Cardiac septum (tissue), 1 donor: ENCODE measurements at places on chromosomes 12 and 14. TPM values are rescaled to one million over a fixed set of nuclear protein-coding genes. Genes with fewer than 3 reads are reported as not detected.

DNA sequence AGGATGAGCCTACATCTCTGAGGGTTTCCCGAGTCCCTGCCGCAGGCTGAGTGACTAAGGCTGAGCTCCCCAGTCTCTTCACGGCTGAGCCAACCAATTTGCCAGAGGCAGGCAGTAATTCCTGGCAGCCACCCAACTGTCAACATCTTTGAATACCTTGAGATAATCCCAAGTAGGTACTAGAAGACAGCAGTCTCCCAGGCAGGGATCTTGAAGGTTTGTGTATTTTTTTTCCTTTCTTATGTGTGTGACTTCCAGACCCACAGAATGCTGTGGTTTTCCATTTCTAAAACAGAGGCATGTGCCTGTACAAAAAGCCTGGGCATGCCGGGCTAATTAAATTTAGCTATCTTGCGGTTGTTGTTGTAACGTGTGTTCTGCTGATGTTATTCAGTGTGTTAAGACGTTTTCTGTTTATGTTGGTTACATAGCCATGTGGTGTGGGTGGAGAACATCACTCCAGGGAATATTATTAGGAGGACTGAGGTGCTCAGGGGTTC lies 155.5 kb downstream of the ANO2 start:
- no peak for DNase-seq

- DNase-seq: no peak
These were observed 182.0 kb downstream of the DICER1 start for GRCh38 chr14:94975366-94975765.

GRCh38 chr12:71183846-71184245 lies 26.0 kb upstream of the TSPAN8 start:
- no peak for DNase-seq

- peak; percentile 43 for DNase-seq
These were observed 227.0 kb downstream of the ANO2 start for GRCh38 chr12:5718073-5718472.

GRCh38 chr12:121000530-121000929 lies 15.8 kb downstream of the C12orf43 start:
- no peak for DNase-seq

Gene ACIN1
- 72.4 TPM for total RNA-seq

DNA sequence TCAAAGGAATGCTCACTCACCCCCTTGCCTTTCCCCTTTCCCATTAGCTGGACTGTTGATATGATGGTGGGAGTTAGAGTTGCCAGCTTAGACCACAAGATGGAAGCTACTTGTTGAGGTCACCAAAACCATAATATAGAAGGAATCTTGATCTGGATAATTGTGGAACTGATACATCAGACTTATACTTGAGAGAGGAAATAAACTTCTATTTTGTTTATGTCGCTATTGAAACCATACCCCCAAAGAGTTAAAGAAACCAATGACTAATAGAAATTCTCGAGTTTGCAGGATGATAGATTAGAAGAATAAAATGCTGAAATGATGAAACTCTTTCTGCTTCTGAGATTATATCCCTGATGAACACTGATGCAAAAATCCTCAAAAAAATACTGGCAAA lies 37.9 kb downstream of the TDG start:
- DNase-seq: no peak

Gene CRACR2A
- 2.3 TPM for total RNA-seq

GRCh38 chr12:117111386-117111785 lies 12.2 kb upstream of the TESC start:
- no peak for DNase-seq

DNA sequence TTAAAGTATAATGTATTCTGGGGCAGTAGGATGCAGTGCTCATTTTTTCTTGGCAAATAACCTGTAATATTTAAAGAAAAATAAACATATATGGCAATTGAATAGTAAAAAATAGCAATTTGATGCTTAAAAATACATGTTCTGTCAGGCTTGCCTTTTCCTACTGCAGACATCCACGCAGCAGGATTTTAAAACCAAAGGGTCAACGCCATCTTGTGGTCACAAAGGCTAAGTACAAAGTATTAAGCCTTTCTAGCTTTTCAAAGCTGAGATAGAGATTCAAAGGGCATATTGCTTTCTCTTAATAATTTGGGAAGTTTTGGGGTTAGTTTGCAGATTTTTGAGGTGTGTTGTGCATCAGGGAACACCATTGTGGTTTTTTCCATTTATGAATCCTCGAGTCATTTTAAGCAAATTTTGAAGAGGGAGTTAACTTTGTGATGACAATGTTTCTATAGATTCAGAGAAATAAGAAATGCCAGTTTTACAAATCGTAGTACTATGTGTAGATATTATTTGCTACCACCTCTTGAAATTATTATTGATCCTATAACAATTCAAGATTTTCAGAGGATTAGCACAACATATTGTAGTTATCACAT lies 4.7 kb upstream of the CCER1 start:
- no peak for DNase-seq

GRCh38 chr12:6570264-6570887 lies 2.3 kb upstream of the NOP2 start:
- DNase-seq: no peak

DNA sequence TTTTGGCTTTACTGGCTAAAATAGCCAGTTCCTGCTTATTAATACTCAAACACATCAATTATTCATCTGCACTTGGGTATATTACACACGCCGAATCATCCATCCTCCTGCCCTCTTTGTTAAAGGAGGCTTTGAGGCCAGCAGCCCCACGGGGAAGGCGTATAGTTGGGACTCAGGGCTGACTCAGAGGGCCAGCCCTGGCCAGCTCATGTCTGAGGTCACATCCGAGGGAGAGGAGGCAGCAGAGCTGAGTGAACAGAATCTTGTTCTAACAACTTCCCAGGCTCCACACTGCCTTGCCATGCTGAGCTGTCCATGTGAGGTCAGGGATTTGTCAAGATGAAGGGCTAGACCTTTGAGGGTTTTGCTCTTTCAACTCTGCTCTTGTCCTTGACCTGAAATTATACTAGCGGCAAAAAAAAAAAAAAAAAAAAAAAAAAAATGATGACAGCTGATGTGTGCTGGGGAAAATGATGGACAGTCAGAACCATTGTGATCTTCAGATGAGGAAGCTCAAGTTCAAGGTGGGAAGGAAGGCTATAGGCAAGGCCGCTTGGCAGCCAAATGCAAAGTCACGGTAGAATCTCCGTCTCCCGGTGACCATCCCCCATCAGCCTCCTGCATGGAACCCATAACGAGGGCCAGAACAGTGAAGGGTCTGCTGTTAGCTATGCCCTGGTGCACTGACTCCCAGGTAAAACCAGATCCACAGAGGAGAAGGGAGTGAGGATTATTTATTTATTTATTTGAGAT lies 12.5 kb upstream of the MARK3 start:
- no peak for DNase-seq

Gene IL26
- total RNA-seq: not detected

Gene IPO8
- total RNA-seq: 24.3 TPM

GRCh38 chr12:69397978-69398377 lies 38.4 kb downstream of the YEATS4 start:
- DNase-seq: no peak

- no peak for DNase-seq
These were observed 13.2 kb downstream of the PNP start for GRCh38 chr14:20482382-20482781.

Gene EPYC
- not detected for total RNA-seq

DNA sequence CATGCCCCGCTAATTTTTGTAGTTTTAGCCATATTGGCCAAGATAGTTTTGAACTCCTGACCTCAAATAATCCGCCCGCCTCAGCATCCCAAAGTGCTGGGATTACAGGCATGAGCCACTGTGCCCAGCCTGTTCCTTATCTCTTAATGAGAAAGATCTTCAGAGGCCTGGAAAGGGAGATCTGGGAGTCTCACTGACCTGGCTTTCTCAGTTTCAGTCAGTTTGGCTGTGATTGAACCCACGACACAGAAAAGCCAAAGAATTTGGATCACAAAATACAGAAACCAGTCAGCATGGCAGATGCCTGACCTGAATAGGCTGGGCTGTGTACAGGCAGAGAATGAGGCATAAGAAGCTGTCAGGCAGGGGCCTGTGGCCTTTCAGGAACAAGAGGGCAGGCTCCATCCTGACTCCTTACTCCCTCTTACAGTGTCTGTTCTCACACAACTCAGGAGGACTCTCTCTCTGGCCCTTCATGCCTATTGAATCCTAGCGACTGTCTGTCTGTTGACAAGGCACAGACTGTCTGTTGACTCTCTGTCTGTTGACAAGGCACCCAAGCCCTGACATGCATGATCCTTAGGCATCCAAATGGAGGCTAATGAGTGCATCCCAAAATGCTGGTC lies 366.5 kb upstream of the CCDC196 start:
- DNase-seq: no peak

DNA sequence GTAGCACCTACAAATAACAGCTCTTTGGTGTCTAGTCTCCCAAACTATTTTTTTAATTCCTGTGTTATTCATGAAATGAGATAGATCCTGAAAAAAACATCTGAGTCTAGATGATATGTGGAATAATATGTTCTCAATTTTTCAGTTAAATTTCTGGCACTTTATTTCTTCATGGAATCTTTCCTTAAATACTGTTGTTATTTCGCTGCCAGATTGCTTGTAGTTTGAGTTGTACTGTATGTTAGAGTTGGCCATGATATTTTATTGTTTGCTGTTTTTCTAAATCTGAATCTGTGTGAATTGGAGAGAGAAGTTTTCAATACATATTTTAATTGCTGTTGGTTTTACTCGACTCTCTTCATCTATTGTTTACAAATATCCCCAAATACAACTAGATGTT lies 500.5 kb downstream of the EGLN3 start:
- DNase-seq: no peak

Gene B4GALNT3
- 65.3 TPM for total RNA-seq

DNA sequence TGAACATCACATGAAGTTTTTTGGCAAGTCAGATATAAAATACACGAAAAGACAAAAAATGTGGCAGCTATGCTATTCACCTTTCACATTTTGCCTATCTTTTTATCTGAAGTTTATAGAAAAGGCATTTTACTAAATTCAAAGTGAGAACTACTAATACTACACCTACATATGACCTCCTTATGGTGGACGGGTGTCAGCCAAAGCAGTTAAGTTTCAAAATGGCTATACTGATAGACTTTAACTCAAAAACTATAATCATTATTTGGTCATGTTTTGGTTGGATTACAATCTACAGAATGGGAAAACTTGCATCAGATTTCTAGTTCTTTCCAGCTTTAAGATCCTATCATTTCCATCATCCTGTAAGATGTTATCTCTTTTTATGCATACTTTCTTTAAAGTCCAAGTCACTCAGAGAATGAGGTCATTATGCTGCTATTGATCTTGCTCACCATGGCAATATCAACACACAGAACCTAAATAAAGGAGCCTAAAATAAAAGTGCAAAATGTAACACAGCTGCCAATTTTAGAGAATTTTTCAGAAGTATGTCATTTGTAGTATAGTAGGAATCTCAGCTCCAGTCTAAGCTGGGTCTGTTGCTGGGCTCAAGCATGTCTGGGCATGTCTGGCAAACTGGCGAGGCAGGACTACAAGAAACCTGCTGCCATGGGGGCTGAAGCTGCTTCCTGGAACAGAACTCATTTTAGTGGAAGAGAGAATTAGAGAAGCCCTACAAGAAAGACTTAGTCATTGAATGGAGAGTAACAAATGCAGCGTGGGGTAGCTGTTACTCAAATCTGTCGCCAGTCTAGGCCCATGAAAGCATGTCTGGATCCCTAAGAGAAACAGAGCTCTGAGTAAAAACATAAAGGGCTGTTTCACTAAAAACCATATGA lies 7.6 kb upstream of the AEBP2 start:
- no peak for DNase-seq

GRCh38 chr12:39122562-39123204 lies 217.3 kb upstream of the CPNE8 start:
- no peak for DNase-seq

- DNase-seq: no peak
These were observed 32.1 kb upstream of the CSRNP2 start for GRCh38 chr12:51115533-51115932.

DNA sequence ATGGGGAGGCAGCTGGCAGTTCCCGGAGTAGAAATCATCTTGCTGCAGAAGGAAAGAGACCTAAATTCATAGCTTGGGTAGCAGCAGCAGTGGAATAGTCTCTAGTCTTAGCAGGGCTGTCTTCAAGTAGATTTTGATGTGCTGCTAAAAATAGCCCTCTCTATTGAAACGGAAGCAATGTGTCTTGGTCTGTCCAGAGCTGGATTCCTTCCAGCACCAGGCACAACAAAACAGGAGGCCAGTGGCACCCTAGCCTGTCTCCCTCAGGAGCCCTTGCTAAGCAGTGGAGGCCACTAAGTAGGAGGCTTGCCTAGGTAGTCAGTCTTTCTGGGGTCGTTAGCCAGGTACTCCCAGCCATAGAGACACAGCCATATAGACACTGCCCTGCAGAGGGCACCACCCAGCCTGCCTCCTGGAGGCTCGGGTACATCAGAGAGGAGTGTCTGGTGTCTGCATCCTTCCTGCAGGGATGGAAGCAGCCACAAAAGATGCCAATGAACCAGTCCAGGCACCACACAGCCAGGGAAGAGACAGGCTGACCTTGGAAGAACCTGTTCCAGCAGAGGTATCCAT lies 97.5 kb downstream of the CRACR2A start:
- DNase-seq: no peak

- DNase-seq: peak; percentile 78
These were observed 699 bp downstream of the KTN1 start for GRCh38 chr14:55580470-55581341.

Gene AICDA
- 0.13 TPM for total RNA-seq

DNA sequence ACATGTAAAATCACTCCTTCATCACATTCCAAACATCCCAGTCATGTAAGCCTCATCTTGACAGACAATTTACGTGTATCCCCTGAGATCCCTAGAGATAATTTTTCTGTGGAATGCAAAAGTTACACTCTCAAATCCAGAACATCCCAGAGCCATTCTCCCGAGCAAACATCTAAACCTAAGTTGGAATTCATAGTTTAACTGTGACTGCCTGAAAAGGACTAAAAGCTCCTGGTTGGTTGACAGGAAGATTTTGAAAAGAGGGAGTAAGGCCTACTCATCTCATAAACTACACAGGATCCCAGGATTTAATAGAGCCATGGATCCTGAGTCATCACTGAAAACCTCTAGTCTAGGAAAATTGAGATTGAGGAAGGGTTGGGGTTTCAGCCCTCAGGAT lies 123.6 kb downstream of the SCN8A start:
- no peak for DNase-seq

GRCh38 chr12:59119676-59120075 lies 199.4 kb upstream of the LRIG3 start:
- DNase-seq: no peak

Gene AMN
- not detected for total RNA-seq

Gene SDR9C7
- 0.27 TPM for total RNA-seq

DNA sequence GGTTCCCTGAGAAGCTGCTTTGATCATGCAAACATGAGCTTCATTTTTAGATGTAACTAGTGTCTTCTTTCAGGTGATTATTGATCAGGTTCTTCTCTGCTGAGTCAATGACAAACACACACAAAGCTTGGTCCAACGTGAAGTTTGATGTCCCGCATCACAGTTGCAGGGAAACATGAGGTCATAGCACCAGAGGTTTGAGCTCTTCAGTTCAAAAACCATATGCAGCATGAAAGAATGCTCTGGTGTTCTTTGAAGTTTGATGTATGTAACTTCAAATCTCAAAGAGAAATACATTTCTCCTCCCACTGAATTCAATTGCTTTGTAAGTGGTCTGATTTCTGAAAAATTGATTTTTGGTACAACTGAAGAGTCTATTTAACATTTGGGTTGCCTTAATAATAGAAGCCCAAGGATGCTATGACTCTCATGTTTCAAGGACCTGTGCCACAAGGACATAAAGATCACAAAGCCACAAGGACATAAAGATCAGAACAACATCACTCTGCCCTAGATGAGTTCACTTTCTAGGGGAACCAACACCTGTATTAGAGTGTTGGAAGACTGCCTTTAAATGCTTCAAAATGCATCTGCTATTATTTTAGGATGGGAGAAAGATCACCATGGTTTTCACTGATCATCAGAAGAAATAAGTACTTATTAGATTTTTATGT lies 31.1 kb upstream of the AMIGO2 start:
- DNase-seq: no peak

Gene SLC7A8
- total RNA-seq: 4.4 TPM
